Stomach (tissue), 19 donors: ENCODE measurements at places on chromosomes 16 and 17. TPM values are rescaled to one million over a fixed set of nuclear protein-coding genes. Genes with fewer than 3 reads are reported as not detected.

SHISA6 gene
- polyA plus RNA-seq = 0.56 TPM

SMTNL2 gene
- 0.50 TPM for polyA plus RNA-seq

SLC2A4 gene
- 1.4 TPM for polyA plus RNA-seq

TEKT5 gene
- not detected for polyA plus RNA-seq

- no peak overlapping the region for H3K4me3 ChIP-seq
- DNase-seq = no peak
- H3K4me1 ChIP-seq = peaks cover 27% of the 10 kb centered on the region
- no peak overlapping the region for H3K27ac ChIP-seq
- H3K36me3 ChIP-seq = no peaks in the 10 kb centered on the region
Measured at GRCh38 chr17:48752399-48753288, 24.1 kb upstream of the HOXB13 start.

- no peak overlapping the region for H3K4me3 ChIP-seq
- H3K27ac ChIP-seq = no peak overlapping the region
- no peak for DNase-seq
- H3K27me3 ChIP-seq = no peaks in the 10 kb centered on the region
Measured at GRCh38 chr17:2375406-2375805, 25.5 kb downstream of the MNT start.

MT1M gene
- polyA plus RNA-seq = 138 TPM

KCNJ16 gene
- 9.1 TPM for polyA plus RNA-seq

DNA sequence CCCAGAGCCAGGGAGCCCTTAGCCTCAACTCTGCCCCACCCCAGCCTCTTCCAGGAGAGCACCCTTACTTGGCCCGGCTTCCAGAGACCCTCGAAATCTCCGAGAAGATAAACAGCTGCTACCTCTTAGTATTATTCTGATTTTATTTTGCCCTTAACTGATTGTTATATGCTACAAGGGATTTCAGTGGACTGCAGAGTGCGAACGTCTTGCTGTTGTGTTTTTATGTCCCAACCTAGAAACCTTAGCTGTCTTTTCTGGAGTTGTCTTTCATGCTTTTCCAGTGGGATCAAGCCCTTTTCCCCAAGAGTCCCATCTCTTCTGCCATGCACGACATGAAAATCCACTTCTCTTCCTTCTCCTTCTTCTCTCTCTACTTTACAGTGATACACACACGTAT, 47.0 kb downstream of the SNX20 start:
- H3K27me3 ChIP-seq = no peaks in the 10 kb centered on the region
- no peak overlapping the region for H3K27ac ChIP-seq
- no peak overlapping the region for H3K4me3 ChIP-seq

DNA sequence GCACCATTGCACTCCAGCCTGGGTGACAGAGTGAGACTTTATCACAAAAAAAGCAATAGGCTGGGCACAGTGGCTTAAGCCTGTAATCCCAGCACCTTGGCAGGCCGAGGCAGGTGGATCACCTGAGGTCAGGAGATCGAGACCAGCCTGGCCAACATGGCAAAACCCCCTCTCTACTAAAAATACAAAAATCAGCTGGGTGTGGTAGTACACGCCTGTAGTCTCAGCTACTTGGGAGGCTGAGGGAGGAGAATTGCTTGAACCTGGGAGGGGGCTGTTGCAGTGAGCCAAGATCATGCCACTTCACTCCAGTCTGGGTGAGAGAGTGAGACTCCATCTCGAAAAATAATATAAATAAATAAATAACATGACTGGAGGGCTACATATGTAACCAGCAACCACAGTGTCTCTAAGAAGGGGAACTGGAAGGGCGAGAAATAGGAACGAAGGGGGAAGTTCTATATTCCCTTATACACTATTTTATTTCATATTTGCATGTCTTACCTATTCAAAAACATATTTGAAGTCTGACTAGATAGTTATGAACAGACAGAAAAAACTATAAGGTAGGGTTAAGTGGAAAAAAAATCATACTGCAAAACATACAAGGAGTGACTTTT, 25.9 kb downstream of the MYH11 start:
- peak overlapping the region; percentile 86 for H3K27ac ChIP-seq
- no peak overlapping the region for H3K4me3 ChIP-seq
- H3K27me3 ChIP-seq = no peaks in the 10 kb centered on the region
- no peak for DNase-seq
- no peaks in the 10 kb centered on the region for H3K36me3 ChIP-seq

ABHD15 gene
- polyA plus RNA-seq = 3.1 TPM

ABCA10 gene
- polyA plus RNA-seq = 7.5 TPM

KRT33A gene
- polyA plus RNA-seq = not detected

- H3K36me3 ChIP-seq = no peaks in the 10 kb centered on the region
- no peak overlapping the region for H3K27ac ChIP-seq
- no peak for DNase-seq
- H3K27me3 ChIP-seq = peaks cover 47% of the 10 kb centered on the region
Measured at GRCh38 chr16:89005201-89006035, 28.4 kb upstream of the CBFA2T3 start.

DNA sequence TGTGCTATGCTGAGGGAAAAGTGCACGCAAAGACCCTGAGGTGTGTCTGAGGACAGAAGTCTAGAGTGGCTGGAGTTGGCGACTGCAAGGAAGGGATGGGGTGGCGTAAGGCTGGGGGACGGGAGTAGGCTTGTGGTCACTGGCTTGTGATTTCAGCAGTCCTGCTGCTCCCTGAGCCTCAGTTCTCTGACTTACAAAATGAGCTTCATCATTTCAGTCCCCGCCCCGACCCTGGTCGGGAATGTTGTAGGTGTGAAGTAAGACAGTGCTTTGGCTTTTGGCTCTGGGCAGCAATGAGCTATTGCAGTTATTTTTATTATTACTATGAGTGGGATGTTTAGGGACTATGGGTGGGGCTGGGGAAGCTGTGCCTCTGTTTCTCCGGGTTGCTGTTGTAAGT, 8.6 kb downstream of the ADGRG1 start:
- peak overlapping the region; percentile 56 for H3K27ac ChIP-seq
- DNase-seq = no peak
- H3K27me3 ChIP-seq = no peaks in the 10 kb centered on the region
- H3K4me1 ChIP-seq = peaks cover 85% of the 10 kb centered on the region

DNA sequence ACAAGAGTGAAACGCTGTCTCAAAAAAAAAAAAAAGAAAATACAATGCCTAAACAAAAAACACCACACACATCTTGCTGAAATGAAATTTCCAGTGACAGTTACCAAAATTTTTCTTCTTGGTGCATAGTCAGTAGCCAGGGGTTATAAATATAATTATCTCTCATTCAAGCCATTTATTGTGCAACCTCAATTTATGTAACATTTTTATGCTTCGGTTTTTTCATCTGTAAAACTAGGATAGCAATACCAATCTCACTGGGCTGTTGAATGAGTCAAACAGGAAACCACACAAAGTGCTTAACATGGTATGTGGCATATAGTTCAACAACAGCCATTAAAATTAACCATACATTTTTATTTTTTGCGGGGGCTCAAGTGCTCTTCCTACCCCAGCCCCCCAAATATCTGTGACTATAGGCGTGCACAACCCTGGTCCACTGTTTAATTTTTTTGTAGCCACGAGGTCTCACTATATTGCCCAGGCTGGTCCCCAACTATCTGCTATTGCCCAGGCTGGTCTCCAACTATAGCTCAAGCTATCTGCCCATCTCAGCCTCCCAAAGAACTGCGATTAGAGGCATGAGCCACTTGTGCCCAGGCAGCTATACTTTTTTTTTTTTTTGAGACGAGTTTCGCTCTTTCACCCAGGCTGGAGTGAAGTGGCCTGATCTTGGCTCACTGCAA, 2.6 kb downstream of the COG4 start:
- H3K36me3 ChIP-seq = peaks cover 23% of the 10 kb centered on the region
- no peak overlapping the region for H3K27ac ChIP-seq
- H3K4me3 ChIP-seq = no peak overlapping the region
- no peak for DNase-seq
- H3K27me3 ChIP-seq = no peaks in the 10 kb centered on the region
- peaks cover 29% of the 10 kb centered on the region for H3K4me1 ChIP-seq

DNA sequence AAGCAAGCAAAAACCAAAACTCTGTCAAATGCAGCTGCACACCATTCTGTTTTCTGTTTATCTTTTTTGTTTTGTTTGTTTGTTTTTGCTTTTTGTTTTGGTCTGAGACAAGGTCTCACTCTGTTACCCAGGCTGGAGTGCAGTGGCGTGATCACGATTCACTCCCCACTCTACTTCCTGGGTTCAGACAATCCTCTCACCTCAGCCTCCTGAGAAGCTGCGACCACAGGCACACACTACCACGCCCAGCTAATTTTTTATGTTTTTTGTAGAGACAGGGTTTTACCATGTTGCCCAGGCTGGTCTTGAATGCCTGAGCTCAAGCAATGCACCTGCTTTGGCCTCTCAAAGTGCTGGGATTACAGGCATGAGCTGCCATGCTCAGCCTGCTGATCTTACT, 19.3 kb upstream of the SLFN13 start:
- no peaks in the 10 kb centered on the region for H3K36me3 ChIP-seq
- no peaks in the 10 kb centered on the region for H3K27me3 ChIP-seq
- no peak for DNase-seq
- H3K4me1 ChIP-seq = peaks cover 3% of the 10 kb centered on the region
- H3K27ac ChIP-seq = no peak overlapping the region

DNA sequence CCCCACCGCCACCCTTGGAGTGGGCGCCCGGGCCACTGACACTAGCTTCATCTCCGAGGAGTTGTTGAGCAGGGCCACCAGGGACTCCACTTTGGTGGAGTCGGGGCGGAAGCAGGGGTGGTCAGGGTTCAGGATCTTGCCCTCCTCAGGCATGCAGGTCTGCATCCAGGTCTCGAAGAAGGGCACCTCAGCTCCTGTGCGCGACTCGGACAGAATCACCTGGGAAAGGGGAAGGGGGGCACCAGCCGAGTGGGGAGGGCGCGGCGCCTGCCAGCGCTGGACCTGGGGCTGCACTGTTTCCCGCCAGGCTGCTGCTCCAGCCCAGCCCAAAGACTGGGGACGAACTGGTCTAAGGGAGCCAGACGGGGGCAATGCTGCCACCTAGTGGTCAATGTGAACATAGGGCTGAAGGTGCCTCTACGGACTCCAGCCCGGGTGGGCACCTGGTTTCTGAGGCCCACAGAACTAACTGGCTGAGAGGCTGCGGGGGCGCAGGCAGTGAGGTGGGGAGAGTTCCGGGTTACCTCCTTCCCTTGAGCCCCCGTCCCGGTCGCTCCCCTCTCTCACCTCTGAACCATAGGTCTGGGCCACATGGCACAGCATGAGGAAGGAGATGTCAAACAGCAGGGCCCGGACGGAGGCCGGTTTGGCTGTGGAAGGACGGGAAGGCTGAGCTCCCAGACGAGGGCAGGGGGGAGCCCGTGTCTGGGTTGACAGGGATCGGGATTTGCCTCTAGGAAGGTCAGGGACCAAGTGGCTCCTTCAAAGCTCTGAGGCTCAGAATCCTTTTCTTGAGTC, 11.8 kb downstream of the CSF3 start:
- no peaks in the 10 kb centered on the region for H3K27me3 ChIP-seq
- H3K36me3 ChIP-seq = peaks cover 62% of the 10 kb centered on the region
- peak; percentile 86 for DNase-seq
- peak overlapping the region; percentile 44 for H3K27ac ChIP-seq

DNA sequence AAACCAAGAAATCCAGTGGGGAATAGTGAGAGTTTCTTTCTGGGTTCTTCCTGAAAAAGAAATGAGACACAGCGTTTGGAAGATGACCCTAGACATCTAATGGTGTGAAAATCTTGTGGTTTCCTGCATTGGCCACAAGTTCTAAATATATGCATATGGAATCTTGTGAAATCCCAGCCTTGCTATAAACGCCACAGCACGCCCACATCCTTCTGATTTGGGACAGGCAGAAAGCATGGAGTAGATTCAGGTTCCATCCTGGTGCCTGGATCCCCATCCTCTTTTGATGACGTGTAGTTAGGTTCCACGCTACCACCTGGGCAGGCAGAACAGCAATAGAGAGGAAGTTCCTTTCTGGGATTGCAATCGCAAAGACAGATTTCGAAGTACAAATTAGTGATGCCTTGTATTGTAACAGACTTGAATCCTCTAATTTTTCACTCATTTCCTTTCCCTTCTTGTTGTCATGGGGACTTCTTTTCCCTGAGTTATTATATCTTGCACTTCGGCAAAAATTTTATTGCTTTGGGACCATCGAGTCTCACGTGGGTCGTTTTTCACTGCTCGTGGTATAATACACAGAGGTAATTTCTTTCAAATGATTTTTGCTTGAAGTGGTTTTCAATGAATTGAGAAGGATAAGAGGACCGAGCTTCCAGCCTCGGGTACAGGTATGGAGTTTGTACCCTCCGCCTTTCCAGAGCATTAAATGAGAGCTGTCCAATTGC, 37.6 kb downstream of the HS3ST4 start:
- no peaks in the 10 kb centered on the region for H3K36me3 ChIP-seq
- H3K27ac ChIP-seq = no peak overlapping the region
- DNase-seq = no peak

- peak; percentile 56 for DNase-seq
- H3K4me3 ChIP-seq = peak overlapping the region; percentile 64
- H3K27ac ChIP-seq = peak overlapping the region; percentile 96
- H3K36me3 ChIP-seq = no peaks in the 10 kb centered on the region
- H3K27me3 ChIP-seq = peaks cover 37% of the 10 kb centered on the region
Measured at GRCh38 chr17:81386646-81387099, 8.6 kb upstream of the BAHCC1 start.

- DNase-seq = no peak
- no peaks in the 10 kb centered on the region for H3K4me1 ChIP-seq
- H3K4me3 ChIP-seq = no peak overlapping the region
- H3K36me3 ChIP-seq = no peaks in the 10 kb centered on the region
- H3K27ac ChIP-seq = no peak overlapping the region
Measured at GRCh38 chr17:60086818-60087591, 8.3 kb upstream of the HEATR6 start.

UNC45B gene
- 0.15 TPM for polyA plus RNA-seq

- no peaks in the 10 kb centered on the region for H3K27me3 ChIP-seq
- no peak overlapping the region for H3K4me3 ChIP-seq
- H3K36me3 ChIP-seq = peaks cover 64% of the 10 kb centered on the region
- no peak overlapping the region for H3K27ac ChIP-seq
- H3K4me1 ChIP-seq = no peaks in the 10 kb centered on the region
Measured at GRCh38 chr17:4287710-4288109, 23.9 kb upstream of the ANKFY1 start.

OTOP3 gene
- polyA plus RNA-seq = not detected

DNA sequence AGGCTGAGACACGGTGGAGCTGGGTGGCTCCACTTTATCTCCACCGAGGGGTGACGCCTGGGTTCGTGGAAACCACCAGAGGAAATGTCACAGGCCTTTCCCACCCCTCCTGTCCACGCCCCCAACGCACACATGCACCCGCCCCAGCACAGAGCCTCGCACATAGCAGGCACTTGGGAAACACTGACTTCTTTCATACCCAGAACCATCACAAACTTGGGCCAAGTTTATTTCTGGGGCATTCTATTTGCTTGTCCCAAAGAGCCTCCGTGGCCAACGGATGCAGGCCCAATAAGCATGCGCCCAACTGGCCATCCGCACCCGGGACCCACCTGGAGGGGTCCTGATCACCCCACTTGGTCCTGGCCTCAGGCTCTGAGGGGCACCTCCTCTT, 3.3 kb downstream of the BCAR1 start:
- H3K4me3 ChIP-seq = peak overlapping the region; percentile 55
- peak overlapping the region; percentile 98 for H3K27ac ChIP-seq
- DNase-seq = peak; percentile 84
- no peaks in the 10 kb centered on the region for H3K36me3 ChIP-seq
- H3K27me3 ChIP-seq = peaks cover 6% of the 10 kb centered on the region

- H3K4me3 ChIP-seq = no peak overlapping the region
- no peak overlapping the region for H3K27ac ChIP-seq
- DNase-seq = peak; percentile 7
- no peaks in the 10 kb centered on the region for H3K4me1 ChIP-seq
- H3K27me3 ChIP-seq = no peaks in the 10 kb centered on the region
Measured at GRCh38 chr16:60731329-60732050, 1304.7 kb downstream of the CDH8 start.

- no peak overlapping the region for H3K27ac ChIP-seq
- H3K36me3 ChIP-seq = no peaks in the 10 kb centered on the region
- peak overlapping the region; percentile 78 for H3K4me3 ChIP-seq
- H3K27me3 ChIP-seq = no peaks in the 10 kb centered on the region
- no peak for DNase-seq
Measured at GRCh38 chr17:75109046-75109406, 743 bp upstream of the ARMC7 start.
